Adipocyte (in vitro differentiated cells): ENCODE measurements at places on chromosomes 6 and 20.

DNA sequence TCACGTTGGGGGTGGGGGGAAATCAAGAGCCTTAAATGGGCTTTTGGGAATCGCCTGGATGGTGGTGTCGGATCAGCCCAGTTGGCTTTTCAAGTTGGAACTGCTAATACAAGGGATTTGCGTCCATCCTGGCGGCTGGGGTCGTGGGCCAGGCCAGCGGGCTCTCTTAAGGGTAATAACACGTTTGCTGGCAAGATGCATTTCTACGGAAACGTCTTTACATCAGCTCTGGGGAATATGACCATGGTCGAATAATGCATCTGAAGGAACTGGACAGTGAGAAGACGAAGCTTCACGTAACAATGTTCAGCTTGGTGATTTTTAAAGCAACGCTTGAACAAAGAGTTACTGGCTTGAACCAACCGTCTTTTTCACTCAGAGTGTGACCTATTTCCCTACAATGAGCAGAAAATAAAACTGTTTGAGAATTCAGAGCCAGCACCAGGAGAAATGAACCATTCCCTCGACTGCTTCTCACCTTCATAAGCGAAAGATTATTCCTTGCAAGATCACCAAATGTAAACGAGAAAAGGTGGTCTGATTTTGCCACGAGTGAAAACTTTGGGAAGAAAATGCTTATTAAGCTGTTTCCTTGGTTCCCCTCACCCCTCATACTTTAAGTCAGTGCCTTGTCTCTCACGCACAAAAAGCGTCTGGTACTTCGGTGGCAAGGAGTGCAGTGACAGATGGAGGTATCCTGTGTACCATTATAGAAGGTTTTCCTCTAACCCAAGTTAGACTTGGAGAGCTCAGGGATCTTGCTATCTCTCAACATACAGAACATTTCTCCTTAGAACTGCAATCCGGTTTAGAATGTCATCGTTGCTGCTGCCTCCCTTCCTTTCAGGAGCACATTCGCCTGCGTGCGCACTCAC is 1.4 kb upstream of the MARCKS start:
- DNase-seq, result peak; percentile 70

DNA sequence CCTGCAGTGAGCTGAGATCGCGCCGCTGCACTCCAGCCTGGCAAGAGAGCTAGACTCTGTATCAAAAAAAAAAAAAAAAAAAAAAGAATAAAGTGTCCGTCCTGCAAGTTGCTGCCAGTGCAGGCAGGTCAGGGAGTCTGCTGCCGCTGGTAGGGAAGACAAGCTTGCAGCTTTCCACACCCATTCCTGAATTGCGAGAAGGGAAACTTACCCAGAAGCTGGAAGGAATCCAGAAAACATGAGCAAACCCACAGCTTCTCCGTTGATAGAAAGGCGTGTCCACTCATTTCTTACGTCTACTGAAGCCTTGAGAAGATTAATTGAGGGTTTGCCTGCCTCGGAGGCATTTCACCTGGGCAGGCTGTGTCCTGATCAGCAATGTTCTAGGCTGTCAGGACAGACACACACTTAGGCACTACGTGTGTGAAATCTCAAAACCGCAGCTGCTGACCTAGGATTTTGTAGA is 61.6 kb upstream of the DSP start:
- DNase-seq, result peak; percentile 28

- no peak for DNase-seq
These were observed 335.8 kb downstream of the CDKAL1 start for GRCh38 chr6:20870021-20870420.

- no peak for DNase-seq
These were observed 33.9 kb downstream of the RIPOR2 start for GRCh38 chr6:24901698-24902328.

GRCh38 chr20:43669332-43669731 is 2.4 kb downstream of the MYBL2 start:
- no peak for DNase-seq

DNA sequence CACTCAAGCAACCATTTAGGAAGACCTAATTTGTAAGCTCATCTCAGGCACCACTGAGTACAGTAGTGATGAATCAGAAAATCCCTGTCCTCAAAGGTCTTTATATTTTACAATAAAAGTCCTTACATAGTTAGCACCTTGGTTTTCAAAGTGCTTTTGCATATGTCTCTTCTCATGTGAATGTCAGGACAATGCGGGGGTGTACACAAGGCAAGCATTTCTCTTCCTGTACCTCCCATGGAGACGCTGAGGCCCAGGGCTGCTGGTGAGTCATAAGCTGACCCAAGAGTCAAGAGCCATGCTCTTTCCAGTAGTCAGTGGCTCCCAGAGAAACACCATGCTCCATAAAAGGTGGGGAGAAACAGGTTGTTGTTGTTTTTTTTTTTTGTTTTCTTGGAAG is 174.0 kb downstream of the GJA10 start:
- DNase-seq, result no peak

DNA sequence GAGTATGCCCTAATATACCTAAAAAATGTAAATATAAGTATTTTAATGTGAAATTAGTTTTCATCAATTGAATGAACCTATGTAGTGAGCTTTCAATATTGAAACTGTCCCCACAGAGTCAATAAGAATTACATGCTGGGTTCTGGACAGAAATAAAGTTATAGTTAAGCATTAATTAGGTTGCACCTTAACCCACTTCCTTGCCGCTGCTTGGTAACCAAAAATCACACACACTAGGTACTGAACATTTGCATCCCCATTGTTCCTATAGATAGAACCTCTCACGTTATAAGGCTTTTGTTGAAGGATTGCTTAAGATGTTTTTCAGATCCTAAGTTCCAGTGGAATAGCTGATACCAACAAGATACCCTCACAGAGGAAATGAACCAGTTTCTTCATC is 237.1 kb upstream of the OPRM1 start:
- DNase-seq, result no peak

GRCh38 chr6:13370623-13371022 is 42.3 kb upstream of the TBC1D7 start:
- DNase-seq, result no peak

- DNase-seq, result no peak
These were observed 114.2 kb downstream of the PLEKHG1 start for GRCh38 chr6:150713931-150714330.

DNA sequence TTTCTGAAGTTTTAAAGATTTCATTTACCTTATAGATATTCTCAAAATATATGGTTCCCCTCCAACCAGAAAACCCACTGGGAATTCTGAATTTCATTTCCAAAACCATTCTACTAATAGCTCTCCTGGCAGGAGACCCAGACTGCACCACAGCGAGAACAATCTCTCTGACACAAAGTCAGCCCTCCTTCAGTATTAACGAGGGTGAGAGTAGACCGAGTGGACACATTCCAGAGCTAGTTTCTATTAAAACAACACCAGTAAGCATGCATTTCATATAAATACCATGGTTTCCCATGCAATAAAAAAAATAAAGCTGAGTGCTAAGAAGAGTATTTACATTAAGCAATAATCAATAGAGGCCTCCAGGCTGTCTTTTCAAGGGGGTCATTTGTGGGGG is 899.6 kb upstream of the SLC35B3 start:
- no peak for DNase-seq

DNA sequence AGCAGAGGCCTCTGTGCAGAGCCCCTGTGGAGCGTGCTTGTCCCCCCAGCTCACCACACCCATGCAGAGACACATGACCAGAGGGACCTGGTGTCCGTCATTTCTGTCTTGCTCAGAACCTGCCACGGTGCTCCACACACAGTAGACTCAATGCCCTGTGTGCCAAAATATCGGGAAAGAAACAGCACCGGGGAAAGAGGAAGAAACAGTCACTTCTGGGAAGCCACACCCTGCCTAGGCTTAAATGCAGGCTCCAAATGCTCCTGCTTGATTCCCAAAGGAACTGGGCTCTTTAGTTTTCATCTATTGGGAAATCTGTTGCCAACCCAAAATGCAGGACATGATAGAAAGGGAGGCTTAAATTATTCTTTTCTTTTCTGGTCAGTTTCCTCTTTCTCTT is 503.9 kb downstream of the CD83 start:
- peak; percentile 19 for DNase-seq

DNA sequence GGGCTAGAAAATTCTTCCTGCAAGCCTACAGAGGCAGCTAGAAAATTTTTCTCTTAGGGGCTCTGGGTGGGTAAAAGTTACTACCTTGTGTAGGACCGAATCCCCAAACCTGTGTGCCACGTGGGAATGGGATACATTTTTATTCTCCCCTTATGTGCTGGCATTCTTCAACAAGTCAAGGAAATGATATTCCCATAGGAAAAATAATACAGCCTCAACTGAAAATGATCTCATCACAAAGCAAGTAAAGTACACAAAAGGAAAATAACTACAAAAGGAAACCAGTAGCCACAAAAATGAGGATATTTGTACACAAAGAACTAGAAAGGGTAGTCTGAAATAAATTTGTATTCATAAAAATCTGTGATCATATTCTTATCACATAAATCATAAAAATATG is 298.1 kb downstream of the LAMA2 start:
- no peak for DNase-seq

DNA sequence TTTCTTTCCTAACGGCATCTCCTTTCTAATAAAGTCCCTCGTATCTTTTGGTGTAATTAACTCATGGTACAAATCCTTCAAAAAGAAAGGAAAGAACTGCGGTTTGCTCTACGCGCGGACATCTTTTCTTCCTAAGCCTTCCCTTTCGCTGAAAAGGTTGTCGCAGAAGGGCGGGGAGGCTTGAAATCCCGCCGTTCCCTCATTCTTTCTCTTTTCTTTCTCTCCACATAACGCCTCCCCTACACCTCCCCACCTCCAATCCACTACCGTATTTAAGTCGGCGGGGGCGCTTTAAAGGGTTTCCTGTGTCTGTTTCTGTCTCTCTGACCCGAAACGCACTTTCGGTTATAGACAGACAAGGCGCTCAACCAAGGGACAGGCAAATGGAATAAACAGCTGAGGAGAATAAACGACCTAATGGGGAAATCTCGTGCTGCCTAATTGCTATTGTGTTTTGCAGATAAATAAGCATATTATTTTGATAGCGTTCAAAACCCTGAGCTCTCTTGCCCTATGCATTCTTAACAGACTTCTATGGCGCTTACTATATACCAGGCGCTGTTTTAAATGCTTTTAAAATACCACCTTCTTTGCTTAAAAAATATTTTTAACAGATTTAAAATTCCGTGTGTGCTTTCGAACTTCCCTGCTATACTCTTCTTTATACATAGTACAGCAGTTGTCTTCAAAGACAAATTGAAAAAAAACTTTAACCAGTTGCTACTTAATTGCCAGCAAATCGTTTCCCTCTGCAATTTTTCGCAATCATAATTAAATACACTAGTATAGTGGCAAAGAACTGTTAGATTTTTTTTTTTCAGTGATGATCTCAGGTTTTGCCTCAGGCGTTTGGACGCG is 2.5 kb upstream of the HEY2 start:
- peak; percentile 55 for DNase-seq
